ENCODE measurements at places on chromosomes 12 and 14.

GRCh38 chr14:69708049-69708448 is 58.9 kb upstream of the SRSF5 start:
- no peak for DNase-seq

DNA sequence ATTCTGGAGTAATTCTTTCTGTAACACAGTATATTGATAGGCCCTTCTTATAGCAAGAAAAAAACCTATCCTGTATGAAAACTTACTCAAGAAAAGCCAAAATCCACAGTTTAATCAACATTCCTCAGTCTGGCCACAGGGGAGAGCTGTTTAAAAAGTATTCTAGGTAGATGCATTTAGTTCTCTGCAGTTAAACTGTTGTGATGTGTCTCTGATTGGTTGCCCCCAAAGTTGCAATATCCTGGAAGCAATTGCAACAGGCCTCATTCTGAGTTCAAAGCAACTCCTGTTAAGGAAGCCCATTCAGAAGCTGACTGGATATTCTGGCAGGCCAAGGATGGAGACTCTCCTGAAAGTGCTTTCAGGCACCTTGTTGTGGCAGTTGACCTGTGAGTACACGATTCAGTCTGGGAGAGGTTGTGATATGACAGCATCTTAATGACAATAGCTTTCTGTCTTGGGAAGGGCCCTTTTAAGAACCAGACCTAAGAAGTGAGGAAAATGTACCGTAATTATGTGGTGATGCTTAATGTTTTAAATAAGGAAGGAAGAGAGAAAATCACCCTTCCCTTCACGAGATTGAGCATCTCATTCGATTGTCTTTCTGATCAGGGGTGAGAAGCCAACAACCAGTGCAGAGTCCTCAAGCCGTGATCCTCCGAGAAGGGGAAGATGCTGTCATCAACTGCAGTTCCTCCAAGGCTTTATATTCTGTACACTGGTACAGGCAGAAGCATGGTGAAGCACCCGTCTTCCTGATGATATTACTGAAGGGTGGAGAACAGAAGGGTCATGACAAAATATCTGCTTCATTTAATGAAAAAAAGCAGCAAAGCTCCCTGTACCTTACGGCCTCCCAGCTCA is 420.7 kb downstream of the DAD1 start:
- no peak for DNase-seq

GRCh38 chr12:121484967-121485366 is 85.0 kb downstream of the RNF34 start:
- DNase-seq = no peak

GRCh38 chr12:127381043-127381668 is 885.8 kb upstream of the TMEM132C start:
- DNase-seq = no peak

DNA sequence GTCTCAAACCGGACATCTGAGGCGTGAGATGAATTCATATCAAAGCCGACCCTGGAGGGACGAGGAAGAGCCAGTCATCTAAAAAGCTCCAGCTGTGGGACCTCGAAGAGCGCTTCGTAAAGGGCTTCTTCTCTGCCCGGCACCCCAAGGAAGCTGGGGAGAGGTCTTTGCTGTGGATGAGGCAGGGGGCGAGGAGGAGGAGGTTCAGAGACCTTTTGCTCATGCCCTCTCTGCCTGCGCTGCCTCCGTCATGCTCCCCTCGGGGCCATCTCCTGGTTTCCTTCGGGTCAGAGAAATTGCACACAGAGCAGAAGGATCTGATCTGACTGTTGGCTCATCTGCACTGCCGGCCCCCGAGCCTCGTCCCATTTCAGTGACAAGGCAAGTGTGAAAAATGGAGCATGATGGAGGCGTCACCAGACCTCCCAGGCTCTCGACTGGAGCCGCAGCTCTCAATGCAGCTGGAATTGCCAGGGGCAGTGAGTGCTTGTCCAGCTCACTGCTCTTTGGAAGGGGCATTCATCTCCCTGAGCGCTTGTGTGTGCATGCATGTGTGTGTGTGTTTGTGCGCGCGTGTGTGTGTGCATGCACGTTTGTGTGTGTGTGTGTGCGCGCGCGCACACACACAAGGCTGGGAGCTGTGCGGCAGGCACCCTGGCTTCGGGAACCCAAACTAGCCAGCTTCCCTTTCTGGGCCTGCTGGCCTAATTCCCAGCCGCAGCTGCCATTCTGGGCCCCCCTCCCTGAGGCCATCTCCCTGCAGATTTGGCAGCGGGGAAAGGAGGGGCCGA is 9.2 kb downstream of the CABP1 start:
- DNase-seq = no peak

- no peak for DNase-seq
These were observed 1.6 kb downstream of the ZFC3H1 start for GRCh38 chr12:71661977-71662530.

DNA sequence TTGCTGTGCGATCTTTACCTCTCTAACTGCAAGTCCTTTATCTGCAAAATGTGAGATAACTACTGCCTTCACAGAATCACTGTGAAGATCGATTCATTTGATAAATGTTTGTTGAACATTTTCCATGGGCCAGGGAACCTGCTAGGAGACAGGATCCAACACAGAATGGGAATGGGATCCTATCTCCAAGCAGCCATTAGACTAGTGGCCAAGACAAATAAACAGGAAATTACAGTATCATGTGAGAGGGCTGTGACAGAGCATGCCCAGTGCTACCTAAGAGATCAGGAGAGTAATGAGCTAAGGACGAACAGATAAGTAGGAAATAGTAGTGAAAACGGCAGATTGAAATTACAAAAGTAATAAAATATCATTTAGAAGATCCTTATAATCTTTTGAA is 105.7 kb downstream of the GRIN2B start:
- DNase-seq = no peak

- DNase-seq = no peak
These were observed 205.6 kb upstream of the RGS6 start for GRCh38 chr14:71726580-71727021.

- no peak for DNase-seq
These were observed 5.5 kb downstream of the TNFAIP2 start for GRCh38 chr14:103128631-103129300.

DNA sequence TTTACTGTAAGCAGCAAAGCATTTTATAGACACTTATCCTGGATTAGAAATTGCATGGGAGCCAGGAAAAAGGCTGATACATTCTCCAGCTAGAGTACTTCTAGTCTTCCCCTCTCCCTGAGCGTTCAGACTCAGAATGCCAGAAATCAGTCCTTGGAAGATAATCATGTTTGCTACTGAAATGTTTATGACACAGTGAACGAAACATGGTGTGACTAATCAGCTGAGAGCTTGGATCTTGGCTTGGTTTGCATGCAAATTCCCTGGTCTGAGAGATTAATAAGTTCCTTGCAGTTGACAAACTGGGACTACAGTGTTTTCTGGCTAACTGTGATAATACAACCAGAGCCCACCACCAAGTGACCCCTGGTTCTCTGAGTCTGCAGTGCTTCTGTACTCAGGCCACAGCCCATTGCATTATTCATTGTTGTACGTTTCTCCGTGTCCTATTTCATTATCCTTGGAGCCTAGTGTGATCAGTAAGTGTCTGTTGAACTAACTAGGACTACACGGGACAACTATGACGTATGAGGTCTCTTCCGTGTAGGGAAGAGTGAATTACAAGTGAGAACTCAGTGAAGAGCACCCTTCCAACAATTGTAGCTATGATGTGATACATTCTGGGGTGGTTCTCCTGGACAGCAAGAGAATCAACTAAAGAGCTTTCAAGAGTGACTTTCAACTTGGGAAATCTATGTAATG is 34.6 kb upstream of the EVL start:
- no peak for DNase-seq

GRCh38 chr14:104531421-104532190 is 48.0 kb upstream of the C14orf180 start:
- DNase-seq = no peak

DNA sequence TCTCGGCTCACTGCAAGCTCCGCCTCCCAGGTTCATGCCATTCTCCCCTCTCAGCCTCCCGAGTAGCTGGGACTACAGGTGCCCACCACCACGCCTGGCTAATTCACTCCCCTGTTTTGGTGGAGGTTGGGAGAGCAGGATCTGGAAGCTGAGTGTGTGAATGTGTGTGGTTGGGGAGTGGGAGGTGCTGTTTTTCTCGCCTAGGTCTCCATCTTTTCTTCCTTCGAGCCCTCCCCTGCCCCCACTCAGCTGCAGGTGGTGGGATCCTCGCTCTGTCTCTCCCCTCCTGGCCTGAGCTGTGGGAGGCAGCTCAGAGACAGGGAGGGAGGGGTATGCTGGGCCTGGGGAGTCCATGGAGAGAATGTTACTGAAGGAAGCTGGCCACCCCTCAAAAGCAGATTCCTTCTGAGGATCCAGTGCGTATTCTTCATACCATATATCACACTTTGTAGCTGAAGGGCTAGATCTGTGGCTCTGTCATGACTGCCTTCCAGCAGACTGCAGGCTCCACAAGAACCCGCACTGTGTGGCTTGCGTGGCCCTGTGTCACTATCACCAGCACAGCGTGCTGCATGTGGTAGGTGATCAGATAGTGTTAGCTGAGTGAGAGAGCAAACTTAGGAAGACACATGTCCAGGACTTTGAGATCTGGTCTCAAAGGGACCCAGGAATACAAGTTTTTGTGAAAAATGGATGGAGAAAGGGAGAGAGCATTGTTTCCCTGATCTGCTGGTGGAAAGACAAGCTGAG is 2.8 kb downstream of the KRT83 start:
- no peak for DNase-seq

Measured in CD4-positive, alpha-beta T cell (primary cell).